Fibroblast of skin of scalp (primary cell): ENCODE measurements at places on chromosomes 1 and 21.

DNA sequence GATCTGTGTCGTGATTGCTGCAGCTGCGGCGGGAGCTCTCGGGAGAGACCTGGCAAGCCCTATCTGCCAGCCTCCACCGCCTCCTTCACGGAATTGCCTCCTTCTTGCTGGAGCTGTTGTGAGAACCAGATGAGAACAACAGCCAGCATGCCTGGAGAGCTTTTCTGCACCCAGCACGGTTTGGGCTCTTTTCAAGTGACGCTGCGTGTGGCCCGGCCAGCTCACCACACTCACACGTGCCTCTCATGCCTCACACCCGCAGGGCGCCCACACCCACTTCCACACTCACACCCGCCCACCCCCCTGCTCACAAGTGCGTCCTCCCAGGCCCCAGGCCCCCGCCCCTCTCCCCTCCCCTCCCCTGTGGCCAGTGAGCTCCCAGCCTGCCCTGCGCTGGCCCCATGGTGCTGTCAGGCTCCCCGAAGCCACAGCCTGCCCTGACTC lies 135.7 kb upstream of the RUNX3 start:
- peak; percentile 91 for DNase-seq

DNA sequence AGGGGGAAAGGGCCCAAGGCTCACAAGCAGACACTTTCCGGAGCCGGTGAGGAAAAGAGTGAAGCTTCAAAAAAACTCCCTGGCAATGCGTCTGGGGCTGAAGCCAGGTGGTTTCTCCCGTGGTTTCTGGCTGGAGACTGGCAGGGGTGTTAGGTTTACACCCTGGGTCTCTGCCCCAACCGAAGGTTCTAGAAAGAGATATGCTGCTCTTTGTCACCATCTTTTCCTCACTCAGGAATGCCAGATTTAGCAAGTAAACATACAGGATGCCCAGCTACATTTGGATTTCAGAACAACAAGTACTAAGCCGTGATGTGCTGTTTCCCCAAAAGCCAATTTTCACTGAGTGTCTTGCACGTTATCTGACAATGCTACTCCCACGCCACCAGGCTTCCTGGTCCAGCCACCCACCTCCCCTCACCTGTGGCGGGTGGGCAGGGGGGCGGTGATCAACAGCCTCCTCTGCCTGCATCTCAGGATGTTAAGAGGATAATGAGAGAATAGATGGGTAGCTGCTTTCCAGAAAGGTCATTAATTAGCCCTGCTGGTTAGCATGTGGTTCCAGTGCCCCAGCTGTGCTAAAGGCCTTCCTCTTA lies 69.6 kb upstream of the OLIG2 start:
- DNase-seq, result no peak

DNA sequence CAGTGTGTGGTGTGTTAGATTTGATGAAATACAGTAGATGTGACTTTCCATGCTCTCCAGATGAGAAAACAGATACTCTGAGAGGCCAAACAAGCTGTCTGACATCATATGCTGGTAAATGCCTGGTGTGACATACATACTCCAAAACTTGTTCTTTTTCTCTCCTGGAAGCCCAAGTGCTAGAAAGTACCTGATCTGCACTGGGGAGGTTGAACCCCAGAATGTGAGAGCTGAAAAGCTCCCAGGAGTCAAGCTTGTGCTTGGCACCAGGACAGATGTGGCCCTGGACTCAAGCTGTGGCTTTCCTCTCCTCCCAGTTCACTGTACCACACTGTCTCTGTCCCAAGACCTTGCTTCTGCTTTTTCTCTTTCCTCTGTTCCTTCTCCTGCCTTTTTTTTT lies 389.0 kb upstream of the USP24 start:
- no peak for DNase-seq

DNA sequence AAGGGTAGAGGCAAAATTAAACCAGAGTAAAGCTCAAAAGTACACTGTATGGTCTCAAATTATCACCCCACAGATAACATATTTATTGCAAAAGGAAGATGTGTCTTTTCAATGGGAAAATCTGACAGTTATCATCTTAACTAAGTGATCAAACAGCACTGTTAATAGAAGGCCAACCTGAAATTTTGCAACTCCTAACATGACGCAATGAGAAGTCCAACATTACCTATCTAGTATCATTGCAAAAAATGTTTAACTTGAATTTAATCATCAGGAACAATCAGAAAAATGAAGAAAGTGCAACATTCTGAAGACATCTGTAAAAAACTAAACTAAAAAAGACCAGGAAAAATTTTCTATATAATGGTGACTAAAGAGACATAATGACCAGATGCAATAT lies 156.7 kb upstream of the POGK start:
- DNase-seq, result no peak

GRCh38 chr1:234168061-234168724 lies 205.1 kb upstream of the COA6 start:
- no peak for DNase-seq

DNA sequence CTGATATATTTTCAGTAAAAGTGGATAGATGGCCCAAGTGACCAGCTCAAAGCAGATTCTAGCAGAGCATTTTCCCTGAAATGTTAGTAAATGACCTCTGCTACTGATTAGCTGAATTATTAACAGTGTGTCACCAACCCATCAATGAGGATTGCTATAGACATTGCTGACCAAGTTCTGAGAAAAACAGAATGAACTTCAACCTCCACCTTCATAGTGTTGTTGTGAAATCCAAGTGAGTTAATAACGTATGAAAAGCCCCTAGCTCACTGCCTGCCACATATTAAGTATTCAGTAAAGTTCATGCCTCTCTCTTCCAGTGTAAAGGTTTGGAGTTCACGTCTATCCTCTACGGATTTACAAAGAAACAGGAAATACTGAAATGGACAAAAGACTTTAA lies 15.8 kb downstream of the PLPP3 start:
- DNase-seq, result no peak

DNA sequence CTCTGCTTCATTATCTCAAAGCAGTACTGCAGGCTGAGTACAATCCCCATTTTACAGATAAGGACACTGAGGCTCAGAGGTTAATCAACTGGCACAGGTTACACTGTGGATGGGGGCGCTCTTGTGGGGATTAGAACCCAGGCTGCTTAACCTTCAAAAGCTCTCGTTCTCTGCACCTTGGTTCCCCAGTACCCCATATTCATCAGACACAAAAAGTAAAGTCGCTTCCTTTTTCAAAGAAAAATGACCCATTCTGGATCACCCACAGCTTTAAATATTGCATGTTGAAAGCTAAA lies 20.5 kb downstream of the SSBP3 start:
- DNase-seq, result no peak

GRCh38 chr1:111283838-111284237 lies 6.8 kb upstream of the CHIA start:
- DNase-seq, result no peak

GRCh38 chr1:117895482-117896114 lies 33.8 kb downstream of the GDAP2 start:
- DNase-seq, result peak; percentile 87

DNA sequence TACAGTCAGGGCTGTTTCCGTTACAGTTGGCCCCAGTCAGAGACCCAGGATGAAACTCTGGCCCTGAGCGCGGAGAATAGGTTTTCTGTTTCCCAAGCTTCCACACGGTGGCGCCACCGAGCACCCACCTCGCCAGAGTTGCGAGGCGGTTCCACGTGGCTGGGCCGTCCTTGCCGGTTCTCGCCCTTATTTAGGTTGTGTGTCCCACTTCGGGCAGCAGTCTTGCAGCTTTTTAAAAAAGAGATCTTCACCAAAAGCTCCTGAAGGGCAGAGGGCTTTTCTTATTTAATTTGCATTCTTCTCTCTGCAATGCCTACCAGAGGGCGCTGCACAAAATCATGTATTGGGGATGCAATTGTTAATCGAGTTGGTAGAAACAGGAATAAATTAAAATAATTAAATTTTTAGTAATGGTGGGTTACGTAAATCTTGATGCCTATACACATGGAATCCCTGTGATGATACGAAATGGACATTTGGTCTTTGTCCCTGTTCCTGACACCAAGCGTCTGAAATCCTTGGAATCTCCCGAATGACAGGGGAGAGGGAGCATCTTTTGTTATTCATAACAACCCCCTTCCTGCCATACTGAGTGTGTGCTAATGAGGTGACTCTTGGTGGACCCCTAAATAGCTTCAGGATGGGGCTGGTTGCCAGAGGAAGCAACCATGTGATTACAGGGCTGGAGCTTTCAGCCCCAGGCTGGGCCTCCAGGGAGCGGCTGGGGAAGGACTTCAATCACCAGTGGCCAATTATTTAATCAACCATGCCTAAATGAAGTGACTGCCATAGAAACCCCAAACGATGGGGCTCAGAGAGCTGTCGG lies 5.6 kb upstream of the S100A7 start:
- DNase-seq, result peak; percentile 33

DNA sequence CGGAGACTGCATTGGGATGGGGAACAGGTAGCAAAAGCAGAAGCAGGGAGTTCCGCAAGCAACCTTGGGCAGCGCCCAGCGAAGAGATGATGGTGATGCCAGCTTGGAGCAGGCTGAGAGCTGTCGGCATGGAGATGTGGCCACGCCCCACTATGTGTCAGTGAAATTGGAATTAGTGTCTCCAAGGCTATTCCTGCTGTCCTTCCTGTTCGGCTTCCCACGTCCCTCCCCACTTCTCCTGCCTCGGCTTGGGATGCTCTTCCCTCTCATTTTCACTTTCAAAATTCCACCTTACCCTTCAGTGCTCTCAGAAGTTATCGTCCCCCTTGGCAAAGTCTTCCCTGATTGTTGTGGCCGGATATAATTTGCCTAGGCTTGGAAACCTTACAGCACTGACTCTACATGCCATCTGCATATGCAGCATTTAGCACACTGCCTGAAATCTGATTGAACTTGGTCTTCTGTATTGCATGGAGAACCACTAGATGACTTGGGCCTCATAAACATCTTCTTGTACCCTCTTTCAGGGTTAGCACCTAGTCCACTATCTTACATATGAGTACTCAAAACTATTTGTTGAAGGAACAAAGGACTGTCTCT lies 270.7 kb upstream of the RUNX1 start:
- DNase-seq, result no peak

- DNase-seq, result peak; percentile 50
Measured at GRCh38 chr1:44810101-44810761, 1.9 kb downstream of the BTBD19 start.

DNA sequence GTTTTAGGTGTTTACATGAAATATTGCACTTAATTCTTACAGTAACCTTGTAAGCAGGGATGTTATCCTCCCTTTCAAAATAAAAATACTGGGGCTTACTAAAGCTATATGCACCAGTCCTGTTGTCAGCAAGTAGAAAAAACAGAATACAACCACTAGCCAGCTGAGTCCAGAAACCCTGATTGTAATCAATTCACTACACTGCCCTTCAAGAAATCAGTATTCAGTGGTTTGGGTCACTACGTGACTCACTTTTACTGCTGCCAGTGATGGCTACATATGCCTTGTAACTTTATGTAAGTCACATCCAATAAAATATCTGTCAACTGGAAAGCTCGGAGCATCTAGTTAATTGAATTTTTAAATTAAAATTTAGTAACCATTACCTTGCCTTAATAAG lies 376.3 kb upstream of the DEPDC1 start:
- DNase-seq, result no peak

DNA sequence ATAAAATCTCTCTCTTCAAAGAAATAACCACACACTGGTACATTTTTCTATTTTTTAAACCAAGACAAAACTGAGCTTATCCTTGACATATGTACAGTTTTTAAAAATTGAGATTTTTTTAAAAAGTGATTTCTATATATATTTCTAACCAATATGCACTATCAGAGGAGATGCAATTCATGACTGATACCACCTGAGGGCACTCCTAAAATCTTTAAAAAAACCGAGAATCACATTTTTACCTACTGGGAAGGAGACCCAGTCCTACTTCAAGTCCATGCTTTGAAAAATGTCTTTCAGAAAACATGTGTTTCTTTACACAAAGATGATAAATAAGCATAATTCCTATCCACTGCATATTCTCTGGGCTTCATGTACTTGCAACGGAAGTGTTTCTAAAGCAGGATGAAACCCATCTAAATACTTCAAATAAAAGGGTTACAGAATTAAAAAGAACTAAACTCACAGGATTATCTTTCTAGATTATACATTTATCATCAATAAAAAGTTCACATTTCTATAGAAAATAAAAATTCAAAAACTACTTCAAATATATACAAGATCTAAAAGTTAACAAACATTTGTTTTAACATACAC lies 98.6 kb downstream of the ENAH start:
- DNase-seq, result peak; percentile 27

DNA sequence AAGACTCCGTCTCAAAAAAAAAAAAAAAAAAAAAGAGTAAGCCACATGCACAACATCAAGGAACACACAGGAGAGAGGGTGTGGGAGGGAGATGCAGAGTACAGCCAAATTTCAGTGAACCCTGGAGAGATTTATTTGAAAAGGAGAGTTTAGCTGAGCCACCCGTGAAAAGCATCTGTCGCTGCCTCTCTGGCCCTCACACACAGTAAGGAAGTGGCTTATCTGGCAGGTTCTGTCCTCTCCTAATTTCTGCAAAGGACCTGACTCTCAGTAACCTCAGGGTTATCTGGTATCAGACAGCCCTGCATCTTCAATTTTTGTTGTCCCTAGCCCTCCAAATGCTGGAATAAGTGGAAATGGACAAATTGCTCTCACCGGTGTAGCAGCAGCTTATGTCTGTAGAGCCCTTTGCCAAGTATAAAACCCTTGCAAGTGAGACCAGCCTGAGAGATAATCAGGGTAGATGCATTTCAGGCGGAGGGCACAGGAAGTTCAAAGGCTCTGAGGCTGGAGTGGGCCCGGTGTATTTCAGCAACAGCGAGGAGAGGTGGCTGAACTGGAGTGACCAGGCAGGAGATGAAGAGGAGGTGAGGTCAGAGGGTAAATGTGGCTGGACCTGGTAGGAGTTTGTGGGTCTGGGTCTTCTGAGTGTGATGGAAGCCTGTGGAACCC lies 16.7 kb upstream of the IL10RB start:
- no peak for DNase-seq

GRCh38 chr1:223834660-223835263 lies 11.0 kb downstream of the TP53BP2 start:
- peak; percentile 62 for DNase-seq

- no peak for DNase-seq
Measured at GRCh38 chr1:46552357-46553237, 1.1 kb upstream of the KNCN start.

DNA sequence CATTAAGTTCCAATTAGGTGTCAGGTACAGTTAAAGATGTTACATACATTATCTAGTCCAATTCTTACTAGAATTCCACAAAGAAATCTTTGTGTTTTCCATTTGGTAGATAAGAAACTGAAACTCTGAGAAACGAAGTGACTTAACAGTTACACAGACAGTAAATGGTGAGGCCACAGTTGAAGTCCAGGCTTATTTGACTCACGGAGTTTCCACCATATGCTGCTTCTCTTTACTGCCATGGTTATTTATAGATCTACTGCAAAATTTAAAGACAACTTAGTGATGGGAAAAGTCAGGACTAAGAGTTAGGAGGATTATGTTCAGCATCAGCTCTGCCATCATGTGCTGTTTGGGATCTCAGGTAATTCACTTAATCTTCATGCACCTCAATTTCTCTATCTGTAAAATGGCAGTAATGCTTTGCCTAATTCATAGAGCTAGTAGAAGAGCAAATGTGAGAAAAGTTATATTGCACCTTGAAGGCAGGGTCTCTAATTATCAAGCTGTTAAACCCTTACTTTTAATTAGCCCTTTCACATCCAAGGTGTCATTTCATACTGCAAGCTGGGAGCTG lies 26.2 kb upstream of the SAMSN1 start:
- no peak for DNase-seq

- DNase-seq, result peak; percentile 16
Measured at GRCh38 chr1:145757420-145757819, 38.1 kb downstream of the CD160 start.
